Left renal pelvis (tissue), 4 donors: ENCODE measurements at places on chromosomes 4 and X.

GRCh38 chr4:70518716-70519115 lies 347 bp downstream of the AMTN start:
- no peak for DNase-seq

- no peak for DNase-seq
Observed at GRCh38 chr4:15232366-15233263, 195.2 kb upstream of the C1QTNF7 start.

DNA sequence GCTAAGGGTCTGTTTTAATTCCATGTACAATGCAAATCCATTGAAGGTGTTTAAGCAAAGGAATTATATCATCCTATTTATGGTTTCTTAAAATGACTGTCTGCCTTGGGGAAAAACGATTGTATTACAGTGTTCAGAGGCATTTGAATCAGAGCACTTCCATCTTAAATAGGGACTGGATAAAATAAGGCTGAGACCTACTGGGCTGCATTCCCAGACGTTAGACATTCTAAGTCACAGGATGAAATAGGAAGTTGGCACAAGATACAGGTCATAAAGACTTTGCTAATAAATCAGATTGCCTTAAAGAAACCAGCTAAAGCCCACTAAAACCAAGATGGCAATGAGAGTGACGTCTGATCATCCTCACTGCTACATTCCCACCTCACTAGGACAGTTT lies 1167.2 kb upstream of the PABPC4L start:
- DNase-seq, result no peak

- DNase-seq, result no peak
Observed at GRCh38 chrX:55715847-55716246, 1.7 kb upstream of the RRAGB start.

GRCh38 chr4:173516621-173517524 lies 13.2 kb downstream of the HAND2 start:
- DNase-seq, result no peak

- no peak for DNase-seq
Observed at GRCh38 chrX:140167551-140167950, 202.2 kb upstream of the CXorf66 start.

DNA sequence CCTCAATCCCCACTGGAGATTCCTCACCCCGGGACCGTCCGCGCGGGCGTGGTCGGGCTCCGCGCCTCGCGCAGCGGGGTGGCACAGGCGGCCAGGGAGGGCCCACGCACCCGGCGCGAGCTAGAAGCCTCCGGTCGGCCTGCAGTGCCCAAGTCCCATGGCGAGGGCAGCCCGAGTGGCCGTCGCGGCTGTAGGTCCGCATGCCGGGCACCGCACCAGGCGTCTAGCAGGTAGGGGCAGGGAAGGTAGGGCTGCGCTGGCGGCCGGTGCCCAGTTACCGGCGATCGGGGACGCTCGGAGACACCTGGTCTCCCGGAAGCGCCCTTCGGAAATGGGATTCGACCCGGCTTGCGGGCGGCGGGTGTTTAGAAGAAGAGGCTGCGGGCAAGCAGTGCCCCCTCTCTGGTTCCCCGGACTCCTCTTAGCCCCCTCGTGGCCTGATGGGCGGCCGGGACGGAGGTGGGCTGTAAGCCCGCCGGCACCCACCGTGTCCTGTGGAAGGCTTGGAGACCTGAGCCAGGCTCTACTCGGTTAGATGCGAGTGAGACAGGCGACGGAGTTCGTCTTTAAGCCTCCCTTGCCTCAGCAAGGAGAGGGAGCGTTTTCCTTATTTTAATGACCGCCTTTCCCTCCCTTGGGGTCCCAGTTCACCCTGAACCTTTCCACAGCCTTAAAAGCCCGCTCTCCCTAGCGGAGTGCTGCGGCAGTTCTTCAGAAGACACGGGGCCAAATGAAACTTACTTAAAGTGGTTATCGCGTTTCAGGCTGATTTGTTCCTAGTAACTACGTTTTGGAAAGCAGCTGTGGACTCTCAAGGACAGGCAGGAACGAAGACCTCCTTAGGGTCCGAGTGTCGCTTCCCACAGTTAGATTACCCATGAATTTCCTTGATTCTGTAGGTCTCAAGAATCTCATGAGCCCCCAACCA lies 821 bp downstream of the SLITRK2 start:
- DNase-seq, result no peak

- DNase-seq, result no peak
Observed at GRCh38 chrX:74980802-74981201, 55.5 kb upstream of the NEXMIF start.

GRCh38 chr4:5563856-5564255 lies 144.5 kb downstream of the EVC2 start:
- DNase-seq, result no peak

DNA sequence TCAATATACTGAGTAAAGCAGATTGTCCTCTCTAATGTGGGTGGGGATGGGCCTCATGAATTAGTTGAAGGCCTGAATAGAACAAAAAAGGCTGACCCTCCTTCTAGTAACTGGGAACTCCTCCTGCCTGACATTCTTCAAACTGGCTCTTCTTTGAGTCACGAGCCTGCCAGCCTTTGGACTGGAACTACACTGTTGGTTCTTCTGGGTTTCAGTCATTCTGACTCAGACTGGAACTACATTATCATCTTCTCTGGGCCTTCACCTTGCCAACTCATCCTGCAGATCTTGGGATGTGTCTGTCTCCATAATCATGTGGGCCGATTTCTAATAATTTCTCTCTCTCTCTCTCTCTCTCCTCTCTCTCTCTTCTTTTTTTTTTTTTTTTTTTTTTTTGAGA lies 26.9 kb upstream of the CT47C1 start:
- no peak for DNase-seq

- no peak for DNase-seq
Observed at GRCh38 chrX:30876367-30876766, 12.7 kb downstream of the TAB3 start.

GRCh38 chr4:6372649-6373525 lies 99.5 kb downstream of the PPP2R2C start:
- DNase-seq, result no peak

DNA sequence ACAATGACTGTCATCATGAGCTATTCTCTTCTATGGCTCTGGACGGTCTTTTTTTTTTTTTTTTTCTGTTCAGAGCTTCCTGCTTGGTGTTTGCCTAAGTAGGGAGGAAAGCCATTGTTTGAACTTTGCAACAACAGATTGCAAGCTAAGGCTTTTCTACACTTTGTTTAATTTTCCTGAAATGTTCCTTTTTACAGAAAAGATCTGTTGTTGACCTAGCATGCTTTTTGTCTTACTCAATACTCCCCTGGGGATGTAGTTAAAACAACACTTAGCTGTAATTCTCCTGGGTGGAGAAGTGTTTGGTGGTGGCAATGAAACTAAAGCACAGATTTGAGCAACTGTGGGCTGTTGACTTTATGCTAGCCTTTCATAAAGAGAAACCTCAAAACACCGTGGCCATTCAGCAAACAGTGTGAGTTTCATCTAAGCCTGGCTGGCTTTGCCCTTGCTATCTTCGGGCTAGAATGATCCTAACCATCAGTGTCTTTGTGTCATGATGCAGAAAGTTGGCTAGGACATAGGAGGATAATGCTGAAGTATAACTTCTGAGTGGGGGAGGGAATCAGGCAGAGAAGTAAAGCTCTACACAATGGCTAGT lies 110.5 kb downstream of the ANXA3 start:
- DNase-seq, result no peak

- DNase-seq, result no peak
Observed at GRCh38 chr4:2570551-2571222, 34.2 kb downstream of the FAM193A start.

- no peak for DNase-seq
Observed at GRCh38 chrX:107773206-107773605, 2.4 kb downstream of the TSC22D3 start.

DNA sequence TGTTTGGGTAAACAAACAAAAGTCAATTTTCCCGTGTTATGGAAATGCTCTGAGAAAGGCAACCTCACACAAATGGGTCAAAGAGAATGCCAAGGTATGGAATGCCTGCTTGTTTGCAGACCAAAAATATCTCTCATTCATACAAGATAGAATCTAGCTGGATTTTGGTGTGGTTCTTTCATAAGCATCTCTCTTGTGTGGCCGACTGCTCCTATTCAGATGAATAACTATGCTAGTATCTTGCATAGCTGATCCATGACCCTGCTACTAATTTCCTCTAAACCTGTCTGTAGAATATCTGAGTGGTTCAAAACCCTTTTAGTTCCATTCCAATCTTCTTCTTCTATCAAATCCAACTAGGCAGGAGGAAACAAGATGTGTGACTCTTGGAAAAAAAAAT lies 28.2 kb upstream of the SORBS2 start:
- DNase-seq, result no peak

- DNase-seq, result no peak
Observed at GRCh38 chrX:79400623-79401022, 33.5 kb upstream of the ITM2A start.

- DNase-seq, result no peak
Observed at GRCh38 chr4:41410049-41410448, 127.9 kb upstream of the LIMCH1 start.
